ENCODE measurements at places on chromosomes 3 and 15.

DNA sequence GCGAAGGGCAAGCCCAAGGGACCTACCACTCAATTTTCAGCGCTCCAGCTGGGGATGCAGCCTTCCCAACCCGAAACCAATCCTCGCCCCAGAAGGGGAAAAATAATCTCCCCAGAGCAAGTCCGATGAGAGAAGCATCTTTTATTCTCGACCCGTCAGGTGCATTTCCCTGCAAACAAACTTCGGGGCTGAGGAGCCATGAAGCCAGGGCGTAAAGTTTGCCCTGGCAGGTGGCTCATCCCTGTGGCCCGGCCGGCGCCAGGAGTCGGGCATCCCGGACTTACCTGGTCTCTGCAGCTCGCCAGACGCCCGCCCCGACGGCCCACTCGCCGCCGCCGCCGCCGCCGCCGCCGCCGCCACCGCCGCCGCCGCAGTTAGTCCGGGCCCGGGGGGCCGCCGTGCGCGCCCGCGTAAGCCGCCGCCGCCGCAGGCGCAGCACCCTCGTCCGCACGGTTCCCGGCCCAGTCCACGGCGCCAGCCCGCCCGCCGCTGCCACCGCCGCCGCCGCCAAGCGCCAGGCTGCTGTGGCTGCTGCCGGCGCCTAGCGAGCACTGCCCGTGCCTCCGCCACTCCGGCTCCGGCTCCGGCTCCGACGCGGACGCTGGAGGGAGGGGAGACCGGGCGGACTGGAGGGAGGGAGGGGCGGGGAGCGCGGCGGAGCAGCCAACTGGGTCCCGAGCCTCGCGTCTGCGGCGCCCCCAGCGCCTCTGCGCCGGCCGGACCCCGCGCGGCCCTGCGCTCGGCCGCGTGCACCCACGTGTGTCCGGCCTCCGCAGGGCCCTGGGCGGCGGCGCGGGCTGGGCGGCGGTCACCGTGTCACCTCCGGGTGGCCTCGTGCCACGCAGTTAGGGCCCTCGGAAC is at the start of gene CNTN3:
Gene CNTN3 (minus strand): TSS at position 553 of the 861 bp plus-strand sequence. CDS start 93,547 bp downstream, outside the sequence.
- DNase-seq: no peak

- no peak for DNase-seq
These were observed 154.4 kb downstream of the PGPEP1L start for GRCh38 chr15:98853161-98853560.

DNA sequence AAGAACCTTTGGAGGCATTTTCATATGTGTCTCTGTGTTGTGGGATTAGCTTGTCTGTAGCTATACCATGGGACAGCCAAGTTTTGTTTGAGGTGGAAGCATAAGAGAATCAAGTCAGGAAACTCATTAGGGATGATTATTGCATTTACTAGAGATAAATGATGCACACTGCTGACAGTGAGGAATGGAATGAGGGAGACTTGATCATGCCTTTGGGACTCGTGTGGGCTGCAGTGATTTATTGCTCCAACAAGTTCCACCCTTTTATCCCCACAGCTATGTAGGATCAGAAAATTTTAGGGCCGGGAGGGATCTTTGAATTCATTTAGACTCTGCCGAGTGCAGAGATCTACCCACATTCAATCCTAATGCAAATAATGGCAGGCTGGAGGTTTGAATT is 16.3 kb downstream of the ZNF385D start:
- DNase-seq: no peak

- DNase-seq: no peak
These were observed 37.9 kb downstream of the RAB6B start for GRCh38 chr3:133857767-133858166.

DNA sequence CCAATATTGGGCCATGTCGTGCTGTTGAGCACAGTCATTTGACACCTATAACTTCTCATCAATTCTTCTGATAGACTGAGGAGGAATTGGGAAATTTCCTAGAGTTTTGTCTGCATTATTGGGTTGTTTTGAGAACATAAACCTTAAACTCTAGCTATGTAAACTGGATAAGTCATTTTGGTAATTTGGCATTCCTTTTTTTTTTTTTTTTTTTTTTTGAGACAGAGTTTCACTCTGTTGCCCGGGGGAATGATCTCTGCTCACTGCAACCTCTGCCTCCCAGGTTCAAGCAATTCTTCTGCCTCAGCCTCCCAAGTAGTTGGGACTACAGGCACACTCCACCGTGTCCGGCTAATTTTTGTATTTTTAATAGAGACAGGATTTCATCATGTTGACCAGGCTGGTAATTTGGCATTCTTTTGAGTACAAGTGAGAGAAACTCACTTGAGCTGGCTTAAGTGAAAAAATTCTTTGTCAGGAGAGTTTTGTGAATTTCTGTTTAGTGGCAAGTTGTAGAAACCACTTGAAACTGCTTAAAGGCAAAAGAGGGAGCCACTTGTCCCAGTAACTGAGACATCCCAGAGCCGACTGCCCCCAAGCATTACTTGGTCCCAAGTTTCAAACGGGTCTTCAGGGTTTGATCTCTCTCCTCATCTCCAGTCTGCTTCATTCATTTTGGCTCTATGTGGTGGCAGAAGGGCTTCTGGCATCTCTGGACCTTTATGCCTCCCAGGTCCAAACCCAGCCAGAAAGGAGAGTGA is 34.9 kb downstream of the FLNB start:
- no peak for DNase-seq

GRCh38 chr15:80569656-80570055 is 125.5 kb upstream of the ABHD17C start:
- DNase-seq: no peak

DNA sequence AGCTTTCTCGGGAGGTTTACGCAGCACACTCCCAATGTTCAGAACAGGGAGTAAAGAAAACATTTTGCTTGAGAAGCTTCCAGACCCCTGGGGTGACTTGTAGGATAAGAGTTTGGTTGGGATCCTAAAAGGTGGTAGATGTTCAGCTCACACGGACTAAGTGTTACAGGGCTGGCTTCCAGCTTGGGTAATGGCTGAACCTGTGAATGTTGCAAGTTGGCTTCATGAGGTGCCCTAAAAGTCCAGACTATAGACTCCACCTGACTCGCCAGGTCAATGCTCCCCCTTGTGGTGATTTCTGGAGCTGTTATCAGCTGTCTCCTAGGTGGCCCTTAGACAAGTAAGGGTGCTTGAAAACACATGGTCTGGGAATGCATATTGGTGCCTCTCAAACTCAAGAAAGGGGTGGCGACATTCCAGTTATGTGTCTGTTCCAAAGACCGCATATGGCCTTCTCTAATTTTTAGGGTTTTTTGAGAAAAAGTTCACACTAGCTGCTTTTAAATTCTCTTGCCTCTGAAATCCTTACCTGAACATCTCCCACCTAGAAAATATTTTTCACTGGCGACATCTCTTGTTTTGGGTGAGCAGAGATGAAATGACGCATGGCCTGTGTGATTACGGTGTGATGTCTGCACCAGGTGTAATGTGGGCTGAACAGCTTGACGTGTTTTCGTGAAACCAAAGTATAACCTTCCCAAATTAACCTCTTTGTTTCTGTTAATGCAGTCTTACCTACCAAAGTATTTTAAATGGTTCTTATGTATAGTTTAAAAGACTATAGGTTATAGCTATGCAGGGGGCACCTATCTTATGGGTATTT is 175.7 kb upstream of the KBTBD8 start:
- peak; percentile 68 for DNase-seq

DNA sequence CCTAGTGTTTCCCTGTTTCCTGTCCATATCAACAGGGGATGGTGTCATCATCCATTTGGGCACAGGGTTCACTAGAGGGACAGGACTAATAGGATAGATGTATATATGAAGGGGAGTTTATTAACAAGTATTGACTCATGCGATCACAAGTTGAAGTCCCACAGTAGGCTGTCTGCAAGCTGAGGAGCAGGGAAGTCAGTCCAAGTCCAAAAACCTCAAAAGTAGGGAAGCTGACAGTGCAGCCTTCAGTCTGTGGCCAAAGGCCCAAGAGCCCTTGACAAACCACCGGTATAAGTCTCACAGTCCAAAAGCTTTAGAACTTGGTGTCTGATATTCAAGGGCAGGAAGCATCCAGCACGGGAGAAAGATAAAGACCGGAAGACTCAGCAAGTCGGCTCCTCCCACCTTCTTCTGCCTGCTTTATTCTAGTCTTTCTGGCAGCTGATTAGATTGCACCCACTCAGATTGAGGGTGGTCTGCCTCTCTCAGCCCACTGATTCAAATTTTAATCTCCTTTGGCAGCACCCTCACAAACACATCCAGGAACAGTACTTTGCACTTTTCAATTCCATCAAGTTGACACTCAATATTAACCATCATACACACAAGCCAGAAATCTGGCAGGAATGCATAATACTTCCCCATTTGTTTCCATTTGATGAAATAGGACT is 43.4 kb downstream of the CD200 start:
- no peak for DNase-seq

GRCh38 chr3:123071146-123071545 is 4.3 kb downstream of the PDIA5 start:
- DNase-seq: no peak

- DNase-seq: no peak
These were observed 254.0 kb upstream of the IL12A start for GRCh38 chr3:159734681-159735080.

GRCh38 chr3:100615684-100616083 is 6.3 kb downstream of the ADGRG7 start:
- DNase-seq: no peak

DNA sequence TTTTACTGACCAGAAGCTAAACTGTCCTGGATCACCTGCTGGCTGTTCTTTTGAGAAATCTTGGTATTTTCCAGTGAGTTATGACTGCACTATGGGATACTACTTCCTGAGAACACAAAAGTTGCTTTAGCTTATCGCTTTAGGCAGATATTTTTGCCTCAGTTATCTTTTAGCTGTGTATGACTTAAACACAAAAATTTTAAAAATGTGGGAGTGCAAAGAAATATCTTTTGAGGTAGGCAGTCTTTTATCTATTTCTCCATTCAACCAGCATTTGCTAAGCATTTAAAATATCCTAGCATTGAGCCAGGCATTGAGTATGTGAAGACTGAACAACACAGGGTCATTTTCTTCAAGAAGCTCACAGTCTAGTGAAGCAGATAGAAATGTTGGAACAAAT is 981.9 kb downstream of the FHIT start:
- DNase-seq: no peak

DNA sequence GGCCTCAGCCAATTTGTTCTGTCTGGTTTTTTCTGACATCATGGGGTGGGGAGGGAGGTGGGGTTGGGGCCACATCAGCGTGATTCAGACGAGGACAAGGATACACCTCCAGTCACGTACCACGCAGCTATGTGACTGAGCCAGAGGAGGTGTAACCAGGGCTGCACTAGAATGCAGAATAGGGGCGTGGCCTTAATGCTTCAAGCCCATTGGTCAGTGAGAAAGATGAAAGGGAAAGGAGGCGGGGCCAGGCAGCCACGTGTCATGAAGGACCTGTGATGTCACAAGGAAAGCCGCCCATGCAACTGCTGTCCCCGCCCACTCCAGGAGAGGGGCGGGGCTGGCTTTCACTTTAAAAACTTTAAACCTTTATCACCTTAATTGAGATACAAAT is at the start of gene GOLGA6L2:
Gene GOLGA6L2 (minus strand): TSS at position 137 of the 394 bp plus-strand sequence. CDS start 62 bp downstream, at position 75.
- DNase-seq: no peak

- DNase-seq: no peak
These were observed 288.6 kb upstream of the CBLB start for GRCh38 chr3:106157411-106157810.

DNA sequence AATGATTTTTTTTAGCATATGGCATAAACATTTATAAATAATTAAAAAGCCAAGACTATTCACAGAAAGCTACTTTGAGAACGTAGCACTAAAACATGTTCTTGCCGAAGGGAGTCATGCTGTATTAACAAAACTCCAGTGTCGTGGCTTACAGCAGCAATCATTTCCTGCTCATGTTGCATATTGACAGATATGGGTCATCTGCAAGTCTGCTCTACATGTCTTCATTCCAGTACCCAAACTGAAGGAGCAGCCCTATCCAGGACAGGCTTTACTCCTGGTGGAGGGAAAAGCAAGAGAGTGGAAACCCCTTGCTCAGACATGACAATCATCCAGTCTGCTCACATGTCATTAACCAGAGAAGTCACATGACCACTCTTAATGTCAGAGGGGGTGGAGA is 87.6 kb downstream of the NEK11 start:
- DNase-seq: no peak

- peak; percentile 45 for DNase-seq
These were observed 862 bp upstream of the MAN2A2 start for GRCh38 chr15:90902040-90902839.

GRCh38 chr3:24370352-24371090 is 124.1 kb downstream of the THRB start:
- DNase-seq: no peak

DNA sequence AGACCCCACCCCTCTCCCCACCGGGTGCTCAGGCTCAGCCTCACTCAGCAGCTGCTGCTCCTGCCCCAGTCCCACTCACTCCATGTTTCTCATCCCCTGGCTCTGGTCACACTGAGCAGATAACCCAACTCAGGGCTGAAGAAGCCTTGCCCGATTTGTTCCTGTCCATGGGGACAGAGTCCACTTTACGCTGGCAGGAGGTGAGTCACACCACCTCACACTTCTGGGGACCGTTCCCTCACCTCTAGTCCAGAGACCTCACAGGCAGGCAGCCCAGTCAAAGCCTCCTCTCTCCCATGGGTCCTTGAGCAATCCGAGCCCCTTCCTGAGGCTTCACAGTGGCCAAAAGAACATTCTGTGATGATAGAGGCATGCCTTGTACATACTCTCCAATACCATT is 1.4 kb downstream of the CIDEC start:
- no peak for DNase-seq

DNA sequence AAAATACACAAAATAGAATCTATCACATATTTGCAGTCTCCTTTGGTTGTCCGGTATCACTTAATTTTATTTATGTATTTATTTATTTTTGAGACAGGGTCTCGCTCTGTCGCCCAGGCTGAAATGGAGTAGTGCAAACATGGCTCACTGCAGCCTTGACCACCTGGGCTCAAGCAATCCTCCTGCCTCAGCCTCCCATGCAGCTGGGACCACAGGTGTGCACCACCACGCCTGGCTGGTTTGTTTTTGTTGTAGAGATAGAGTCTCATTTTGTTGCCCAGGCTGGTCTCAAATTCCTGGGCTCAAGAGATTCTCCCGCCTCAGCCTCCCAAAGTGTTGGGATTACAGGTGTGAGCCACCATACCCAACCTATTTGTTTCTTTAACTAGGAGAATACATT is 33.9 kb downstream of the DENND4A start:
- no peak for DNase-seq

- peak; percentile 5 for DNase-seq
These were observed 580.4 kb upstream of the TBL1XR1 start for GRCh38 chr3:177777699-177778098.

DNA sequence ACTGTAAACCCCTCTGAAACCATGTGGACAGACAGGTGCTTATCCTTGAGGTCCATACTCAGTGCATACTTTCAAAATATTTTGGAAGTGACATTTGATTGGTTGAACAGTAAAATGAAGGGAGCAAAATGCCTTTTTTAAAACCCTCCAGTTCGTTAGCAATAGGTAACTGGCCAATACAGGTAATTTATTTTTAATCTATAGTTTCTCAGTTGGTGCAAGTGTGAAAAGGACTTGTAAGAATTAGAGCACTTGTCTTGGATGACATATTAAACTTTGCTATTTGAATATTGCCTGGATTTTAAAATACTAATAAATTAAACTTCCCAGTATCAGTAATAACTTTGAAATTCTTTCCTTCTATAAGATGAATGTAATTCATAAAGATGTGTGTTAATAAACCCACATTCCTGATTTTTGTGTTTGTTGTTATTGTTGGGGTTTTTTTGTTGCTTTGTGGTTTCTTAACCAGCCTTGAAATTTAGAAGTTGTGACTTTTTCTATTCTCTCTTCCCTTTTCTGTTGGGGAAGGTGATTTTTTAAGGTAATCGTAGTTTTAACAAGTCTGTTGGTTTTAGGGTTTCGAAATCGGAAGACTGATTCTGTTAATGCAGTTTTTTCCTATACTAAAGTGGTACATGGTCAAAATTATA is 90.0 kb downstream of the STT3B start:
- DNase-seq: no peak
